ENCODE measurements at places on chromosomes 11 and 22.

DNA sequence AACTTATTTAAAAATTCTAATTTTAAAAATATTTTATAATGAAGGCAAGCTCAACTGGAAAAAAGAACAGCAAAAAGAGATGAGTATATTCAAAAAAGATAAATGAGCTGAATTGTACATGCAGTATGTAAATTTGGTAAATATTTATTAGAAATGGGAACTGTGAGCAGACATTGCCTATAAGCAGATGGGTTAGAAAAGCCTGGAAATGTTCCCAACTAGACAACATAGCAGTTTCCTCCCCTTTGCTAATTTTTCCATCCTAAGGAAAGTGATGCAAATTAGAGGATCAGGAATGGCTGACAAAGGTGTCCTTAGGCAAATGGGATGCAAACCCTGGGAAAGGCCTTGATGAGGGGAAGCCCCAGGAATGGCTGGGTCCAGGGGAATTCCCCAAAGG is 37.2 kb downstream of the TP53I11 start:
- no peak for DNase-seq

DNA sequence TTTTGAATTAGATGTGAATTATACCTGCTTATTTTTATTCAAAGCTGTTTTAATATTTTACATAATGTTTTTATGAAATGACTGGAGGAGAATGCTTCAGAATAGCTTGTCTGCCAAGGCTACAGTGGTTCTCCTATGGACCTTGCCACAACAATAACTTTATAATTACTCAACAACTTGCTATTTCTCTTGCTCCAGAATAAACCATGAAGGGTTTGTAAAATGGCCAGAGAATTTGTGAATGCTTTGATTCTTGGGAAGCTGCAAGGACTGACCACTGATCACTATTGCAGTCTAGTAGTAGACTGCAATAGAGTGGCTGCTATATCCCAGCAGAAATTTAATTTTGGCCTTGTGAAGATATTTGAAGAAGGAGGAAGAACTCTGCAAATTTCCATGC is 199.7 kb downstream of the FAT3 start:
- DNase-seq = no peak

GRCh38 chr11:117428186-117428855 is 100.7 kb downstream of the CEP164 start:
- DNase-seq = no peak

DNA sequence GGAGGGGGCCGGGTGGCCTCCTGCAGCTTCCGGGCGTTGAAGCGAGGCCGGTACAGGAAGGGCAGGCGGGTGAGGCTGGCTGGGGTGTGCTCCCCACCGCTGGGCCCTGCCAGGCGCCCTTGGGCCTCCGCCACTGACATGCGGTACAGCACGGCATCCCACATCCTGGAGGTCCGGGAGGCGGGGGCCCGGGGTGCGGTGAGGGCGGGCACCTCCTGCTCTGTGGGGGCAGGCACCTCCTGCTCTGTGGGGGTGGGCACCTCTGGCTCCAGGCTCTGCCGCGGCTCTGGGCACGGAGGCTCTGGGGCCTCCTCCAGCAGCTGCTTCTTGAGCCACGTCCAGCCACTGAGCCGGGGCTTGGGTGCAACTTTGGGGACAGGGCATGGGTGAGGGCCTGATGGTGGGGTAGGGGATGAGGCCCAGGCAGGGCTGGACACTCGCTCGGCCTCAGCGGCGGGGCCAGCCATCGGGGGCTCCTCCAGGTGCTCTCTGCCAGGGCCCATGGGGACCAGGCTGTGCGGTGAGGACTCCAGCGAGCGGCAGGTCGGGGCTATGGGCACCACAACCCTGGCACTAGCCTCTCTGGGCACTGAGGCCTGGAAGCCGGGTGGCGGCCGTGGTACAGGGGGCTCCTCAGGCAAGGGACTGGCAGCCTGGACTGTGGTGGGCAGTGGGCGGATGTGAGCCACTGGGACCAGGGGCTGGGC is 2.3 kb downstream of the PRR33 start:
- no peak for DNase-seq

- no peak for DNase-seq
These were observed 3.2 kb downstream of the CTSD start for GRCh38 chr11:1760351-1761109.

- no peak for DNase-seq
These were observed 511.3 kb downstream of the DLG2 start for GRCh38 chr11:85115798-85116197.

GRCh38 chr11:111923951-111924350 is 5.2 kb downstream of the C11orf52 start:
- DNase-seq = no peak

DNA sequence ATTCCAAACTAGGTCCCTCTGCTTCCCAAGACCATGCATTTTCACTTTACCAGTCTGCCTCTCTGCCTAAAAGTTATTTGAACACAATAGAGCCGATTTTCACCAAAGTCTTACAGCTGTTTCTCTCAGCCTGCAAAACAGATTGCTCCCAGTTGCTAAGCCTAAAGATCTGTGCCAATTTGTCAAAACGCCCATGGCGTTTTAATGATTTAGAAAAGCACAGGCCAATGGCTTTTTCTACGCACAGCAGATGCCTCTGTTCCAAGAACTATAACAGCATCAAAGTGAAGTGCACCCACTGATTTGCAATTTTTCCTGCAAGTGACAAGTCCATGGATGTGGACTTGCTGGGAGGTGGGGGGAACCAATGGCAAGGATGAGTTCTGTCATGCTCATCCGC is 173.9 kb upstream of the SYN3 start:
- DNase-seq = no peak

DNA sequence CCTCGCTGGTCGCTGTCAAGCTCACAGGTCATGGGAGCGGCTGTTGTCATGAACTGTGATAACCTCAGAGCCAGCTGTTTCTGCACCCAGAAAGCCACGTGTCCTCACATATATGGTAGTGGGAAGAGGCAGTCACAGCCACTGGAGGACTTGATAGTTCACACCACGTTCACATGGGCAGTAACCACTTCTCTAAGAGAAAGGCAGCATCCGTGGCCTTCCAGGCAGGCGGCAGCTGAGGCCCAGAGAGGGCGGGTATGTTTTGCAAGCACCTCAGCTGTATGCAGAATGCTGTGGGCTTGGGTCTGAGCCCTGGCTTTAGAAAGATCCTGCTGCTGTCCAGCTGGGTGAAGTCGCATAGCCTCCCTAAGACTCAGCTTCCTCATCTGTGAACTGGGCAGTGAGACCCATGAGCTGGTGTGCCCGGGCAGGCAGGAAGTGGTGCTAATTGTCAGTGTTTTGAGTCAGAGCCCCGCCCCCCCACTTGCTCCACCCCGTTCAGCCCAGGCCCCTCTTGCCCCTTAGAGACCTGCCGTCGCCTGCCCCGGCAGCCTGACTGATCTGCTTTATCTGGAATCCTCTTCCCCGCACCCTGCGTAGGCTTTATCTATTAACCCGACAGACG is 13.3 kb downstream of the TTC38 start:
- no peak for DNase-seq

- DNase-seq = no peak
These were observed 21.8 kb upstream of the SLC5A12 start for GRCh38 chr11:26743622-26744021.

DNA sequence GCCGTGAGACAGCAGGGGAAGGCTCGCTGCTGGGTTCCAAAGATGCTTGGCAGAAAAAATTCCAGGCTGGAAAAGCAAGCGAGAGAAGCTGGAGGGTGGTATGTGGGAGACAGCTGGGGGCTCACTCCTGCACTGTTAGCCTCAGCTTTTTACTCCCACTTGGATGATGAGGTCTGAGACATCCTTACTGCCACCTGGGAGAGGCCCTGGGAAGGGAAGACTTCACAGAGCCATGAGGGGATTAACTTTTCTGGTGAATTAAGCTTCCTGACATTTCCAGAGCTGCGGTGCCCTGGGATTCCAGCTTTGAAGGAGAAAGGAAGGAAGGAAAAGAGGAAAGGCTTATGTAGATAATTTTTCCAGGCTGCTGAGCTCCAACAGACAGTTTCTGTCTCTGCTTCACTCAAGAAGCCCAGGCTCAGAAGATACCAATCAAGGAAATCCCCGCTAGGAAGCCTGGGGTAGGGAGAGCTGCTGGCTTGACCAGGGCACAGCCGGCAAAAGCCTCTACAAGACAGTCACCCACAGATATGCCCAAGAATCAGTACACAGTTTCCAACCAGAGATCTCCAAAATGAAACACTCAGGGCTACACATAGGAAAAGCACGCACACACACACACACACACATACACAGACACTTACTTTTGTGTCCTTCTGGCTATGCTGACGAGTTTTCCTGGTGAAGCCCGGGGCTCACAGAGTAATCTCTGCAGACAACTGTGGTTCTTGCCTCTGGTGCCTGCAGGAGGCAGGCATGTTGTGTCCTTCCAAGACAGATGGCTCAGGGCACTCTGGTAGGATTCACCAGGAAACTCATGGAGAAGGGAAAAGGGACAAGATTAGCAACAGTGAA is 907 bp downstream of the MCHR1 start:
- DNase-seq = peak; percentile 15

GRCh38 chr22:39537975-39538374 is 5.4 kb upstream of the RPS19BP1 start:
- no peak for DNase-seq

DNA sequence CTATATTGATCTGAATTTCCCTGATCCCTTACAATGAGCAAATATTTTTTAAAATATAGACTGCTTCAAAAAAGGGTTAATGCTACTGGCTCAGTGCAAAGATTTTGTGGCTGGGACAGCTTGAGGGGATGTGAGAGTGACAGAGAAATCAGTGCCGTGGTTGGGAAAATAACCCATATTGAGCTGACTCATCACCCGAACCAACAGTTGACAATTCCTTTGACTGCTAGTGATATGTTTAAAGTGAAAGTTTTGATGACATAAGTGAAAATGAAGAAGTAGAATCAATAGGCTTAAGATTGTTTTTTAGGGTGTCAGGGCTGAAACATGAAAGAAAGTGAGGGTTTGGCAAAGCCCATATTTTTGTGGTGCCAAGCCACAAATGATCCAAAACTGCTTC is 257.1 kb upstream of the TENM4 start:
- DNase-seq = no peak

- peak; percentile 25 for DNase-seq
These were observed 34.2 kb downstream of the PHF21B start for GRCh38 chr22:44975427-44976262.

- DNase-seq = no peak
These were observed 1.3 kb downstream of the MPPED1 start for GRCh38 chr22:43412808-43413795.

DNA sequence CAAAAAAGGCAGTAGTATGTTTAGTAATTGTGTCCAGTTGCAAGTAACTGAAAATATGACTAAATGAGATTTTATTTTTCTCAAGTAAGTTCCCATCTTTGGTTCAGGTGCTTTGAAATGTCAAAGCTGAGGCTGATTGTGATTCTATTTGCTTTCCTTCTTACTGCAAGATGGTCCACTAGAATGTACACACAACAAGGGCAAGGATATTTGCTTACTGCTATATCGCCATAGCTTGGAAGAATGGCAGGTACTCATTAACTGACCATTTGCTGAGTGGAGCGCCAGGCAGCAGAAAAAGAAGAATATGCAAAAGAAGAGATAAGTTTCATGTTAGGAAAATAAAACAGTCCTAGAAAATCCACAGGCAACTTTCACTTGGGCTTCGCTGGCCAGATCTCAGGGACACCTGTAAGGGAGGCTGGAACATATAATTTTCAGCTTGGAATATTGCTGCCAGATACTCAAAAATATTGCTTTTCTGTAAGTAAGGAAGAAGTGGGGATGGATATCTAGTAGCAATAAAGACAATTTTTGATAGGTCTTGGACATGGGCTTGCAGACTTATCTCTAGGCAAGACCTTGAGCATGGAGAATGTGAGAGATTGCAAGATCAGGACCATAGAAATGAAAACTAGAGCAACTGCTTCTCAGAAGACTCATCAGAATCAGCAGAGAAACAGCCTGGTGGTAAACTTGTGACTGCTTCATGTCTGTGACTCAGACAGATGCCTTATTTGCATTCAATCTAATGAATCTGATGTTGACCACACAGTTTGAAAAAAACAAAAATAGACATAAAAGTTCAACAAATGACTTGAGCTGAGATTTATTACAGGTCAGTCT is 44.8 kb upstream of the OR9Q1 start:
- DNase-seq = no peak

GRCh38 chr11:106311531-106312230 is 234.2 kb downstream of the AASDHPPT start:
- no peak for DNase-seq

DNA sequence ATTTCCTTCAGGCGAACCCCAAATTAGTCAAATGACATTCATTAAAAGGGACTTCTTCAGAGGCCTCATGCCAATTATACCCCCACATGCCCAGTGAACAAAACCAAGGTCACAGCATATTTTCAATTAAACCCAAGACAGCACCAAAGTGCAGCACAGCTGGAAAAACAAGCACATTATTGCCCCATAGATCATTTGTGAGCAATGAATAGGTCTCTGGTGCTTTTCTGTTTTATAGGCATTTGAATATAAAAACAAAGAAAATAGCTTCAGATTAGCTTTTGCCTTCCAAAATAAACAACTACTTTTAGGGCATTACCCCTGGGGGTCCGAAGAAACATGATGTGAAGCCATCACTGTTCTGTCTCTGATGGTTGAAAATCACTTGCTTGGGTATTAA is 1319.9 kb downstream of the LRRC4C start:
- no peak for DNase-seq

GRCh38 chr11:92892802-92893684 is 76.4 kb upstream of the MTNR1B start:
- no peak for DNase-seq

DNA sequence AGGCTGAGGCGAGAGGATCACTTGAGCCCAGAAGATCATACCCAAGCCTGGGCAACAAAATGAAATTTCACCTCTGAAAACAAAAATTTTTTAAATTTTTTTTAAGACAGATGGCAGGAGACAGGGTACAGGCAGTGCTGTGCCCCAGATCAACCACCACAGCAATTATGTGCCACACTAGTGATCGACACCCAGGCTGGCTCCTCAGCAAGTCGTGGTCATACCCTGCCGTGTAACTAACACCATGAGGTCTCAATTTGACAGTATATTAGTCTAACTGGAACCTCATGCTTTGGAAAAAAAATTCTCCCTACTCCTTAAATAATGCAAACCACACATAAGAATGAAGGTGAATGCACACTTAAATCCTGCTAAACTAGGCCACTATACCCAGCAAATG is 8.3 kb downstream of the SF3A1 start:
- DNase-seq = no peak

All from NCI-H1694 (cell line).